ENCODE measurements at places on chromosomes 7 and 10.

DNA sequence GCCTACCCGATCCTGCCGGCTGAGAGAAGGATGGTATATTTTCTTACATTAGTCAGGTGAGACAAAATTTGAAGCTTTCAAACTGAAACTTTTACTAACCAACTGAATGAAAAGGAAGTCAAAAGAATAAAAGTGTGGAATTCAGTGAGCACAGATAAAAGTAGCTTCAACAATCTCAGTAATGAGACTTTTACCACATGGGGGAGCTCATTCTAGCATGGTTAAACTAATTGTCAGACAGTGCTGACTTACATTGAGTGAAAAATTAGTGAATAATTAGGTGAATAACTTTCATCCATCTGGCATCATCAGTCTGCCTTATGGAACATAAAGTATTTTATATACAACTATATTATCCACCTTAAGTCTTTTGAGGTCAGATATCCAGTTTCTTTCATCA lies 8.4 kb downstream of the FAM237B start:
- DNase-seq, result no peak

DNA sequence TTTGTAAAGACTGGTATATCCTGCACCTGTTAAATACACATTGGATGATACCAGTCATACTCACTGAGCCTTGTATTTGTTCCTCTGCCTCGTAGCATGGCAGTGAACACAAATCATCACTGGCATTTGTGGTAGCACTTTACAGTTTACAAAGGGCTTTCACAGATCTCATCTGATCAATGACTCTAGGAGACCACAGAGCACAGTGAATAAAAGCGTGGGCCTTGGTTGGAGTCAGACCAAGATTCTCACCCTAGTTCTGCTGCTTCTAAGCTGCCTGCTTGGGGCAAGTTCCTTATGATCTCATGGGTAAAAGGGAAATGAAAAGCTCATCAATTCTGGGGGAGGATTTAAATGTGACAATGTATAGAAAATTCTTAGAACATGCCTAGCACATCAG lies 129.9 kb upstream of the AGK start:
- DNase-seq, result no peak

- no peak for DNase-seq
Observed at GRCh38 chr7:95766657-95767056, 5.7 kb upstream of the DYNC1I1 start.

- no peak for DNase-seq
Observed at GRCh38 chr7:82700741-82701140, 257.2 kb upstream of the CACNA2D1 start.

GRCh38 chr10:19795684-19796083 lies 20.5 kb upstream of the PLXDC2 start:
- DNase-seq, result no peak

GRCh38 chr10:132223156-132223590 lies 36.4 kb downstream of the DPYSL4 start:
- peak; percentile 57 for DNase-seq

DNA sequence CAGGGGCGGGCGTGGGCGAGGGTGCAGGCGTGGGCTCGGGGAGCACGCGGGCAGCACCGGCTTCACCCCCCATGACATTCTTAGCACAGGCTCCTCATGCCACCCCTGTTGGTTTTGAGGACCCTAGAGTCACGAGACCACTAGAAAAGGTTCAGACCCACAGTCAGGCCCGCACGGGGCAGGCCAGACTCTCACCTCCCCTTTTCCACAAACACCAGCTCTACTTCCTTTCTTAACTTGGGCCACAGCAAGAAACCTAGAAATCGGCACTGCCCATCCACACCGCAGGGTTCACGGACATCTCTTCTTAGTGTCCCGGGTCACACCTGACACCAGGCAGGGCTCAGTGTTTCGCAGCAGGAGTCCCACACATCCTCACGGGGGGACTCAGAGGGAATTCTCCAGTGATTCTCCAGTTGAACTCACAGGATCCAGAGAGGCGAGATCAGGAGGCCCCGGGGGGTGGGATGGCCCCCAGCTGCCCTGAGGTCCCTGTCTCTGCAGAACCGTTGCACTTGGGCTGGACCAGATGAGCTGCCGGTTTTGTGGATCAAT lies 52.0 kb downstream of the JAKMIP3 start:
- no peak for DNase-seq

GRCh38 chr7:163298-163695 lies 29.1 kb upstream of the FAM20C start:
- no peak for DNase-seq

GRCh38 chr10:89879121-89879520 lies 177.7 kb downstream of the KIF20B start:
- no peak for DNase-seq

GRCh38 chr7:24778543-24779282 lies 21.4 kb upstream of the GSDME start:
- no peak for DNase-seq

- no peak for DNase-seq
Observed at GRCh38 chr7:7581531-7582179, 15.0 kb downstream of the MIOS start.

GRCh38 chr10:104925232-104925851 lies 284.3 kb downstream of the SORCS3 start:
- DNase-seq, result no peak

DNA sequence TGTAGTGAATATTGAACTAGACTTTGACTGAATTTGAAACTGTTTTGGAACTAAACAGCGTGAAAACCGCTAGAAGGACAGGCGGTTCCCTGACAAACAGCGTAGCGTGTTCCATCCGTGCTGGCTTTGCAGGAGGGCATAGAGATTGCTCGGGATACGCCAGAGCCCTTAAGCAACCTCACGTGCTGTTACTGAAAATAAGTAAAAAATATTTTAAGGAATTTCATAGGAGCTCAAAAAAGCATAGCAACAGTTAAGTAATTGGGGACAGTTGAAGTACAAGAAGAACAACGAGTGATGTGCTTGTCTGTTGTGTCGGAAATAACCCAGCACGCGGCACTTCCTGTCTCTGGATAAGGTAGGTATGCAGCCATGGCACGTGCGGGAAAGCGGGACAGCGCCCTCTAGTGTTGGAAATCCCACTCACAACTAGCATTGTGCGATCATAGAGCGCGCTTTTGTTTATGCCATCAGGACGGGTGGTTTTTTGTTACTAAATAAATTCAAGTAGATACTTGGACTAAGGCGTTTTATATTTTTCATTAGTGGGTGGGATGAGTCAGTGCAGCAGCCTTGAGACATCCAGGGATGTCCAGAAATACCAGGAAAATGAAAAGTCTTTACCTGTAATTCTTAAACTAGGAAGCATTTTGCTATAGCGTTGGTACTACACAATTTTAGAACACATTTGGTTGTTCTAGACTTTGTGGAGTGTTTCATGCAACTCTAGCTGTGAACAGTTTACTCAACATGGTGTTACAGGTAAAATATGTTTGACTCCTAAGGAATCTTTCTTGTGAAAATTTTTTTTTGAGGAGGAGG lies 50.4 kb downstream of the DNAJB6 start:
- DNase-seq, result peak; percentile 84

DNA sequence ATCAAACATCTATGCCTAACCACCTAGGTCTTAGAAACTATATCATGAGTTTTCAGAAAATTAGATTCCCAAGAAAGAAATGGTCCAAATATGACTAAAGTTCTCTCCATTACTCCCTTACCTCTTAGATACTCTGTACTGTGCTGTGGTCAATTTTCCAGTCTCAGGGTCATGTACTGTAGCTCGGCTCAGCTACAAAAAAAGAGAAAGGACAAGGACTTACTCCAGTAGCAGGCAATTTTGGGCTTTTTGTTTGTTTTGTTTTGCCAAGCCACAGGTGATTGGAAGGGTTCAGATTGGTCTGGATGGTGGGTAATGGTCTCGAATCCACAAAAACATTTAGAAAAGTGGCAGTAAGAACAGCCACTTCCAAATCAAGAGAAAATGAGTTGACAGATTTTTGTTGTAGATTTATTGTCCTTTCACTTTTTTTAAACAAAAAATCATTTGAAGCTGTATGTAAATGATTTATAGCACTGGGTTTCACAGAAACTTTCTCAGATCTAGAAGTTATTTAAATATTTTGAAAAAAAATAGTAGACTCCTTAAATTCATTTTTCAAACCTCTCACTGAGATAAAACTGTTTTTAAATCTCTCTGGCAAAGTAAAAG lies 52.8 kb downstream of the P4HA1 start:
- no peak for DNase-seq

- DNase-seq, result no peak
Observed at GRCh38 chr7:147707926-147708325, 882.6 kb upstream of the C7orf33 start.

DNA sequence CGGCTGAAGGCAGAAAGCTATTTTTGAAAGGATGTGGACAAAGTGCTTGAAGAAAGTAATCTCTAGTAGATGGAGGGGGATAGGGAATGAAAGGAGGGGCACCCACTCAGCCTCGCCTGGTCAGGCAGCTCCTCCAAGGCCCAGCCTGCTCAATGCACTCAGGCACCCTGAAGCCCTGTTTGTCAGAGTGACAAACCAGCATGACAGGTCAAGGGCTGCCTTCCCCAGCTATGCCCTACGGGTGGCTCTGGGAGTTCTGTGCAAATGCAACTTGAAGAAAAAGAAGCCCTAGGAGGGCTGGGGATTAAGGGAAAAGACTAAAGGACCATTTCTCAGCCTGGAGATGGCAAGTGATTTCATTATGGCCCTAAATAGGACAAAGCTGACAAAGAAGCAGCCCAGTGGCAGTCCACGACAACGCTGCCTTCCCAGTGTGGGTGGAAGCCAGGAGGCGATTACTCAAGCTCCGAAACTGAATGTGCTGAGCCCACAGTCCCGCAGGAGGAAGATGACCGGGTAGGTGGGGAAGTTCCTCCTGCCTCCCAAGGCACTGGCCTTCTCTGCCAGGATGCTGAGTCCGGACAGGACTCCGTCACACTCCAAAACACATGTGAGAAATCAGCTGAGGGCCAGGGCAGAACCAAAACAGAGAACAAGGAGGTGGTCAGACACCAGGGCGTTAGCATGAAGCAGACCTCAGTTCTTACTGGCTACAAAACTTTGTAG lies 16.3 kb downstream of the LIPA start:
- DNase-seq, result no peak

DNA sequence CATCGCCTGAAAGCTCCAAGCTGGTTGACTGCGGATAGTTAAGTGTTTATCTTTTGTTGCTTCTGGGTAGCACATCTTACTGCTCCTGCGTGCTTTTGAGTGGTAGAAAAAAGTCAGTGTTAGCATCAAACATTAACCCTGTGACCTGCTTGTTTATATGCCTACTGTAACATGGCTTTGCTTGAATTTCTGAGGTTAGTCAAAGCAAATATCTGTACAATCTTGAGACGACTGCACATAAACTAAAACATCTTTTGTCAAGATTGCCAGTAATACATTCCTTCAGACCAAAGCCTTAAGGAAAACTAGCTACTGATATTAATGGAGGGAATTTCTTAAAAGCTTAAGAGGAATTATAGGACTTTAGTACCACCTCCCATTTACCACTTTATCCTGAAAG lies 163.7 kb downstream of the BAMBI start:
- DNase-seq, result no peak

DNA sequence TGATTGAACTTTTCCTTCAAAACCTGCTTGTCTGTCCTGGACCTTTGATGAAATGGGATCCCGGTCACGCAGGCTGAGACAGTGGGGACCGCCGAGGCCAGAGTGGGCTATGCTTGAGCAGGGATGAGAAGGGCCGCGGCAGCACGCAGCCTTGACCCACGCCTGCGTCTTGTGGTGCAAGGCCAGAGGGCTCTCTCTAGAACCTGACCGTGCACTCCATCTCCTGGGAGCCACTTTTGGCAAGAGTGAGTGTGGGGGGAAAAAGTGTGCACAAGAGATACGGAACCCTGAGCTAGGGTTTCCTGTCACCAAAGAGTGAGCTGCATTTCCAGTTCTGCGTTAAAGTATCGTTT lies 42.4 kb downstream of the WIPI2 start:
- DNase-seq, result no peak

- no peak for DNase-seq
Observed at GRCh38 chr7:2668401-2668800, 19.6 kb upstream of the AMZ1 start.

DNA sequence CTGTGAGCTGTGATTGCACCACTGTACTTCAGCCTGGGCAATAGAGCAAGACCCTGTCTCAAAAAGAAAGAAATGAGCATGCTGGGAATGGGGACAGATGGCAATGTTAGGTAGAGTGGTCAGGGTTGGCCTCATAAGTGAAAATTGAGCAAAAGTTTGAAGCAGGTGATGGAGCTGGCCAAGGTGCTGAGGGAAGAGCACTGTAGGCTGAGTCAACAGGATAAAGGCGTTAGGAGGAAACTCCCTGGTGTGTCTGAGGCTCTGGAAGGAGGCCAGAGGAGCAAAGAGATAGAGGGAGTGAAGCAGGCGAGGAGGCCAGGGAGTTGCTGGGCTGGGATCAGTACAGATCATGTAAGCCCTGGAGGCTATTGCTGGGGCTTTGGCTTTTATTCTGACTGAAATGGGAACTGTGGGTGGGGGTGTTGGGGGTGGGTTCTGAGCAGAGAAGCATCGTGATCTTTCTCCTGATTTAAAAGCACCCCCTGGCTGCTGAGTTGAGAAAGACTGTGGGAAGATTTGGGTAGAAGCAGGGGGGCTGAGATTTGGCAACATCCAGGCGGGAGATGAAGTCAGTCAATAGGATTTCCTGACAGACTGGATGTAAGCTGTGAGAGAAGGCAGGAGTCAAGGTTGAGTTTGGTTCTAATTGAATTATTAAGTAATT lies 52.5 kb upstream of the VKORC1L1 start:
- no peak for DNase-seq

DNA sequence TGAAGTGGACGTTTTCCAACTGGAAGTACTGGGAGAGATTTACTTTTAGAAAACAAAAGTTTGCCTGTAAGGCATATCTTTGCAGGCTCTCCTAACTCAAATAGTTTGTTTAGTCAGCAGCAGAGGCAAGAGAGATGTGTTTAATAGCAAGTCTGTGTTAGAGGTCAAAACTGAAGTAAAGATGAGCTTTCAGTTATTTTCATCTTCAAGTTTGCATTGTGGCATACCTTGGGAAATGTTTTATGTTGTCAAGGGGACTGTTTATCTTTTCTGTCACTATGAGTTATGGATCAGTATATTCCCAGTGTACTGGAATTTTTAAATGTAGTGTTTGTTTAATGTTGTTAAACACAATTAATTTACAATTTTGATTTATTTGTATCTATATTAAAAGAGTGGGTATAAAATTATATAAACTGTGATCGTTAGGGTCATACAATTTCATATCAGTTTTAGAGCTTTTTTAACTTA lies 169.7 kb upstream of the PPP1R3A start:
- DNase-seq, result no peak

GRCh38 chr10:59779756-59780533 lies 26.7 kb upstream of the MRLN start:
- no peak for DNase-seq

GRCh38 chr10:2494399-2494798 lies 572.9 kb upstream of the PFKP start:
- no peak for DNase-seq

- DNase-seq, result no peak
Observed at GRCh38 chr7:21867226-21867625, 78.5 kb downstream of the CDCA7L start.

Data from activated CD8-positive, alpha-beta memory T cell treated with anti-CD3 and anti-CD28 coated beads, Interleukin-2, amount 50 U/mL, for 4 hours (primary cell).